ENCODE measurements at places on chromosomes 1 and 21.

DNA sequence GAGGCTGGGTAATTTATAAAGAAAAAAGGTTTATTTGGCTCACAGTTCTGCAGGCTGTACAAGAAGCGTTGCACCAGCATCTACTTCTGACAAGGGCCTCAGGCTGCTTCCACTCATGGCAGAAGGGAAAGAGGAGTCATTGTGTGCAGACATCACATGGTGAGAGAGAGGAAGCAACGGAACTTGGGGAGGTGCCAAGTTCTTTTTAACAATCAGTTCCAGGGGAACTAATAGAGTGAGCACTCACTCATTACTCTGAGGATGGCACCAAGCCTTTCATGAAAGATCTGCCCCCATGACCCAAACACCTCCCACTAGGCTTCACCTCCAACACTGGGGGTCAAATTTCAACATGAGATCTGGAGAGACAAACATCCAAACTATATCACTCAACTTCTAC, 77.2 kb downstream of the DDAH1 start:
- DNase-seq: no peak

GRCh38 chr1:243246916-243247315, 8.2 kb downstream of the CEP170 start:
- peak; percentile 9 for DNase-seq

DNA sequence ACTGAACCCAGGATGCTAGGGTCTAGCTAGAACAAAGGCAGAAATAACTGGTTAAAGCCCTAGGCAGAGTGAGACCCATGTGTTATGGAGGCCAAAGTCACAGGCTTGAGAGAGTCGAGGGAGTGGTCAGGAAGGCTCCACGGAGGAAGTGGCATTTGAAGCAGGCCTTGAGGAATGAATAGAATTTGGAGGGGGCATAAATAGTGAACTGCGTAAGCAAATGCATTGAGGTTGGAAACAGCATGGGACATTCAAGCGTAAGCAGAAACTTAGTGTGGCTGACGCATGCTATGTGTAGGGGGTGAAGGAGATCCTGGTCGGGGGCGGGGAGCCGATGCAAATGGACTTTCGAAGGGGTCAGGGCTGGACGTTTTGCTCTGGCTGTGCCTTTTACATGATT, 11.5 kb downstream of the AZIN2 start:
- DNase-seq: no peak

DNA sequence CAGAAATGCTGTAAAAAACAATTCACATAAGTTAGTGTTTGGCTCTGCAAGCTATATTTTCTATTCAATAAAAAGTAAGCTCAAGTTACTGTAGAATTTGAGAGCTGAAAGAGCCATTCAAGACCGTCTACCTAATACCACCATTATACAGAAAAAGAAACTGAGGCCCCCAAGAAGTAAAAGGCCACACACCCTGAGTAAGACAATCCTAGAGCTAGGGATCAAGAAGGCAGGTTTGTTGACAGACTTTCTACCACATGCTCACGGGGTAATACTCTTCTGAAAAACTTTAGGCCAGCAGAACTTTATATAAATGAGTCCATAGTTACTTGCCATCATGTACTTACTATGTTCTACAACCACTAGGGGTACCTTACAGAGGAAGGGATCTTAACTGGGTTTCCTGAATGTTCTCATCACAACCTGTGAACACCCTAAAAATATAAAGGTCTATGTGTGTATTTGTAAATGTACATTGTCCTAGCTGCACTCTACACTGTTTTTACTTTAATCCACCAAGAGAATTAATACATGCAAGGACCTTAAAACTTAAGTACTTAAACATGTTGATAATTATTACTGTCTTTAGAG, 2.7 kb downstream of the PSMG1 start:
- no peak for DNase-seq

- no peak for DNase-seq
These were observed 466 bp downstream of the PEX10 start for GRCh38 chr1:2411801-2412394.

- DNase-seq: no peak
These were observed 961 bp upstream of the FUCA1 start for GRCh38 chr1:23869051-23869450.

- no peak for DNase-seq
These were observed 45.4 kb upstream of the ZC3H12A start for GRCh38 chr1:37429029-37429428.

DNA sequence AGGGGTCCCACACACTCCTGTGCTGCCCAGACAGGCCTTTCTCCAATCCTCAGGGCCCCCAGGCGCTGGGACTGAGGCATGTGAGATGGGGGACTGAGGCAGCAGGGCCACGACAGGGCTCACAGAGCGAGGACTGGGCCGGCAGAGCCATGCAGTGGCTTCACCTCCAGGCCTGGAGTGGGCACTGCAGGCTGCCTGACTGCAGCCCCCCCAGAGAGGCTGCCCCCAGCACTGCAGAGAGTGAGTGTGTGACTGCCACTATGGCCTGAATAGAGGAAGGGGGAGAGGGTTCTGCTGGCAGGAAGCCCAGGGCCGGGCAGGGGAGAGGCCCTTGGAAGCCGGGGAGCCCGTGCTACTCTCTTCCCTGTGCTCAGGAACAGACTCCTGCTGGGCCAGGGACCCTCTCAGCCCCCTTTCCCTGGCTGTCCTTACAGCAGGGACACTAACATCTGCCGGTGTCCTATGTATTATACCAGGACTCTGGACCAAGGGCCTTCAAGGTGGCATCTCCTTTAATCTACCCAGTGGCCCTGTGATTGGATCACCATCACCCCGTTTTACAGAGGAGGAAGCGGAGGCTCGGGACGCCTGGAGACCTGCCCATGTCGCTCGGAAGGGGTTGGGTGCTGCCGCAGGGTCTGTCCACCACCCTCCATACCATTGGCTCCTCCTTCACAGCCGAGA, 20.2 kb upstream of the PLEKHG5 start:
- DNase-seq: no peak
